ENCODE measurements at places on chromosomes 6 and 20.

GRCh38 chr6:166318649-166319600 lies 10.7 kb upstream of the PRR18 start:
- no peak for DNase-seq

GRCh38 chr20:31922181-31922580 lies 29.7 kb downstream of the PDRG1 start:
- no peak for DNase-seq

GRCh38 chr20:5480824-5481600 lies 164.3 kb upstream of the PROKR2 start:
- DNase-seq, result no peak

GRCh38 chr6:149213829-149214228 lies 103.7 kb upstream of the TAB2 start:
- no peak for DNase-seq

GRCh38 chr20:23122321-23122720 lies 36.2 kb upstream of the CD93 start:
- no peak for DNase-seq

- DNase-seq, result no peak
Measured at GRCh38 chr6:119032428-119032827, 46.0 kb downstream of the FAM184A start.

DNA sequence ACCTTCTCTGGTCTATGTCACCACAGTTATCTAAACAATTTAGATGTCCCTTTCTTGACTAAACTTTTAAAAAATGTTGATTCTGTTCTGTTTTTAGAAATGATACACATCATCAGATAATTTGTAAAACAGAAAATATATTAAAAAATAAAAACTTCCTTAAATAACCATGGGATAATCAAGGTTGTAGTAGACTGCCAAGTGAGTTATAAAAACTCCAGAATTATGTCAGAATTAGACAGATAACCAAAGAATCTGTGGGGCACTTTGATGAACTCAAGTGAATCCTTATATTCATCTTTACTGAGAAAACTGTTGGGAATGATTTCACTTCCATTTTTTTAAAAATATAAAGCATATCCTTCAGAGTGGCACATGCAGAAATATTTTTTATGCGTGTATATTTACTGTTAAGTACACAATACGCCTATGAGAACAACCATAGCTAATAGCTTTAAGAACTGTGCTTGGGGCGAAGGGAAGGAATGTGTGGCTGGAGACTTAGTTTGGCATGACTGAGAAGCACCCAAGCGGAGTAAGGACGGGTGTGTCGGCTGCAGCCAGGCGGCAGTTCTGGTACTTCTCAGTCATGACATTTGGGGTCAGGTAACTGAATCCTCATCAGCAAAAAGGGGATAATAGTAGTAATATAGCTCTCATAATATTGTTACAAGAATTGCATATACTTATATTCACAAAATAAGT lies 604.7 kb upstream of the CITED2 start:
- DNase-seq, result no peak

GRCh38 chr6:52201046-52201445 lies 14.9 kb downstream of the IL17A start:
- DNase-seq, result no peak

DNA sequence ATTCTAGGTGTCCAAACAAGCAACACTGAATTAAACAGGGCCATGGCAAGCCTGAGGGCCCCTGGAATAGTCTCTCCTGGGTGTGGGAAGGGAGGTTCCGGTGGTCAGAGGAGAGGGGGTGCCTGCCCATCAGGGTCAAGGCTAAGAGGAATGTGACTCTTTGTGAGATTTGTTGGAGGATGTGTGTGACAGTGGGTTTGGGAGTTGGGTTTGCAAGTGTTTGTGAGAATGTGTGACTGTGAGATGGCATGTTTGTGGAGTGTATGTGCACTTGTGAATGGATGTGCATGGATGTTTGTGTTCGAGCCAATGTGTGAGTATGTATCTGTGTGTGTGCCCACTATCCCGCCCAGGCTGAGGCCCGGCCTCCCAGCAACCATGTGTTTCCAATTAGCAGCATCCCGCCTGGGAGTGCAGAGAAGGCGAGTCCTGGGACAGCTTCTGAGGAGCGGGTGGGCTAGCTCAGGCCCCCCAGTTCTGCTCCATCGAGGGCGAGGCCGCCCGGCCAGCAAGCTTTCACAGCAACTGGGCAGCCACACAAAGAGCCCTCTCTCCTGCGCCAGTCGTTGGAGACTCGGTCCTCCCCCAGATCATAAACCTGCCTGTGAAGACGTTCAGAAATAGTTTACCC lies 12.6 kb downstream of the FOXC1 start:
- no peak for DNase-seq

DNA sequence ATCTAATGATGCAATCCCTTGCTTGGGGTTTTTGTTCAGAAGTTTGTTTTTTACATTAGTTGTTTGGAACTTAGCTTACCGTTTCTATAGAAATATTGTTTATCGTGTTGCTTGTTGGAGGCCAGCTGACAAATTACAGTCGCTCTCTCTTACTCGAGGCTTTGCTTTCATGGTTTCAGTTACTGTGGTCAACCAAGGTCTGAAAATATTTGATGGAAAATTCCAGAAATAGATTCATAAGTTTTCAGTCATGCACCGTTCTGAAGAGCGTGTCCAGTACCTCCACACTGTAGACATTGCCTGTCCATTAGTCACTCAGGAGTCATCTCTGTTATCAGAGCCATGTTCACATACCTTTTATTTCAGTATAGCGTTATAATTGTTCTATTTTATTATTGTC lies 47.9 kb downstream of the DEK start:
- DNase-seq, result no peak

GRCh38 chr6:127855542-127856159 lies 45.2 kb downstream of the THEMIS start:
- DNase-seq, result peak; percentile 36

GRCh38 chr6:44268095-44268628 lies 2.1 kb upstream of the TMEM151B start:
- peak; percentile 51 for DNase-seq

GRCh38 chr6:105324386-105324950 lies 78.4 kb downstream of the PREP start:
- DNase-seq, result no peak

GRCh38 chr6:11370191-11371018 lies 137.9 kb upstream of the NEDD9 start:
- DNase-seq, result no peak

GRCh38 chr20:5184684-5185083 lies 57.9 kb downstream of the CDS2 start:
- DNase-seq, result no peak

DNA sequence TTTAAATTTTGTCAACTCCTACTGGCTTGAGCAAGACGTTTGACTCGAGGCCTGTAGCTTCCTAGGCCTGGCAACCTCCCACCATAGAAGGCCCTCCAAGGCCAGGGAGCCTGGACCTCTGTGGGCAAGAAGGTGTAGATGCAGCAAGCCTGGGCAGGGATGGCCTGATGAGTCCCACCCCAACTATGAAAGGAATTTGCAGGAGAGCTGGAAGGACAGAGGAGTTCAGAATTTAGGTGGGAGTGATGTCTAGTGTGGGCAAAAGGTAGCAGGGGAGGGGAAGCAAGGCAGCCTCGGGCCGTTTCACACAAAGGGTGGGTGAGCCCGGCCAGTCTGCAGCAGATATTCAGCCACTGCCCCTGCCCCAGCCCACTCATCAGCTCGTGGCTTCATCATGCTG lies 245.2 kb downstream of the CDH26 start:
- no peak for DNase-seq
